ENCODE measurements at places on chromosomes 6 and 20. TPM values are rescaled to one million over a fixed set of nuclear protein-coding genes. Genes with fewer than 3 reads are reported as not detected.

Gene GSTA4
- total RNA-seq, result 12.8 TPM

Gene CTCFL
- not detected for total RNA-seq

Gene MACROD2
- 4.8 TPM for total RNA-seq

Gene FERMT1
- total RNA-seq, result 0.13 TPM

Gene PLEKHG1
- 9.6 TPM for total RNA-seq

Gene ZNF311
- 0.13 TPM for total RNA-seq

Gene RBM24
- 135 TPM for total RNA-seq

Gene FNDC1
- total RNA-seq, result 0.50 TPM

Gene COL9A3
- total RNA-seq, result 0.27 TPM

Gene DEFB132
- total RNA-seq, result not detected

Gene B3GAT2
- not detected for total RNA-seq

Gene CYB5R4
- total RNA-seq, result 9.3 TPM

Gene KIF25
- 0.43 TPM for total RNA-seq

Gene GID8
- total RNA-seq, result 14.8 TPM

Gene OR12D2
- not detected for total RNA-seq

Gene VGLL2
- 95.9 TPM for total RNA-seq

Gene OR2H1
- not detected for total RNA-seq

Gene TNF
- total RNA-seq, result not detected

Gene HTR1E
- not detected for total RNA-seq

Gene RCAN2
- total RNA-seq, result 69.5 TPM

Gene EPHA7
- total RNA-seq, result 0.06 TPM

Gene BIRC7
- not detected for total RNA-seq

Gene DUSP15
- not detected for total RNA-seq

Gene EMILIN3
- total RNA-seq, result 0.23 TPM

Gene LST1
- 5.6 TPM for total RNA-seq

Gene CFB
- total RNA-seq, result 3.5 TPM

Gene EYS
- total RNA-seq, result not detected

Gene MAFB
- 58.0 TPM for total RNA-seq

Gene PSORS1C1
- total RNA-seq, result 0.06 TPM

Gene TBC1D32
- 1.8 TPM for total RNA-seq

Gene ELOVL5
- total RNA-seq, result 7.5 TPM

Gene SLC13A3
- total RNA-seq, result 0.38 TPM

Gene POM121L2
- total RNA-seq, result not detected

Gene NT5E
- 3.5 TPM for total RNA-seq

Gene EIF6
- total RNA-seq, result 65.5 TPM

Gene FKBP5
- 214 TPM for total RNA-seq

Gene AAR2
- total RNA-seq, result 14.4 TPM

Gene CLPSL1
- total RNA-seq, result not detected

Gene TAAR1
- not detected for total RNA-seq

Gene PBOV1
- total RNA-seq, result not detected

Gene DEFB124
- total RNA-seq, result not detected

Gene FAM50B
- total RNA-seq, result 13.3 TPM

Gene OPN5
- total RNA-seq, result 0.18 TPM

Gene CEP85L
- total RNA-seq, result 21.9 TPM

Gene IMPG1
- not detected for total RNA-seq

Gene TINAG
- 0.27 TPM for total RNA-seq

Gene OVOL2
- not detected for total RNA-seq

Gene SPATS1
- total RNA-seq, result not detected

Gene ZBTB12
- total RNA-seq, result 1.1 TPM
